NCI-H345 (cell line): ENCODE measurements at places on chromosomes 6 and 20.

- DNase-seq = no peak
Observed at GRCh38 chr6:15391500-15391899, 145.6 kb downstream of the JARID2 start.

DNA sequence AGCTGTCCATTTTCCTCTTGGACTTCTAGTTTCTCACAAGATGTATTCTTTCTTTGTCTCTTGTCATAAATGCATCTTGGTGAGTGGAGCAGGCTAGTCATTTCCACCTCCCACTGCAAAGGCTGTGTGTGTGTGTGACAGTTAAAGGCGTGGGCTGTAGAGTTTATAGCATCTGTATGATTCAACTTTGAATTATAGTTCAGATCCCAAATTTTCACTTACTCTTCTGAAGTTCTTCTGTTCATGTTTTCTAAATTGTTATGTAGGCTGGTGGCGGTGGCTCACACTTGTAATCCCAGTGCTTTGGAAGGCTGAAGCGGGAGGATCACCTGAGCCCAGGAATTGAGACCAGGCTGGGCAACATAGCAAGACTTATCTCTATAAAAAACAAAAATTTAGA lies 44.7 kb upstream of the GRIK2 start:
- no peak for DNase-seq

DNA sequence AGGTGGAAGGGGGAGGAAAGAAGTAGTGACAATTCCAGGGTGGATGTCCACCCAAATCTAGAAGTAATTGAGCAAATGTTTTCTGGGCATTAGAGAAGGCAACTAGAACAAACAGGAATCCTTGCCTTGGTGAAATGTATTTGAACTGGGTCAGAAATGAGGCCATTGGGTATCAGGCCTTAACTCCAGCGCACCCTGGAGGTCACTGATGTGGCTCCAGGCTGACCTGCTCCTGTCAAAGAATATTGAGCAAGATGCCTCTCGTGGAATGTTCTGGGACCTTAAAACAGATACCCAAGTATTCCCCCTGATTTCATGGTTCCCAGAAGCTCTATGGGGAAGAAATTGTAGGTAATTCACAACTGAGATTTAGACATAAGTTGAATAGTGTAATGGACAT lies 6.9 kb downstream of the HLA-DPB1 start:
- no peak for DNase-seq

DNA sequence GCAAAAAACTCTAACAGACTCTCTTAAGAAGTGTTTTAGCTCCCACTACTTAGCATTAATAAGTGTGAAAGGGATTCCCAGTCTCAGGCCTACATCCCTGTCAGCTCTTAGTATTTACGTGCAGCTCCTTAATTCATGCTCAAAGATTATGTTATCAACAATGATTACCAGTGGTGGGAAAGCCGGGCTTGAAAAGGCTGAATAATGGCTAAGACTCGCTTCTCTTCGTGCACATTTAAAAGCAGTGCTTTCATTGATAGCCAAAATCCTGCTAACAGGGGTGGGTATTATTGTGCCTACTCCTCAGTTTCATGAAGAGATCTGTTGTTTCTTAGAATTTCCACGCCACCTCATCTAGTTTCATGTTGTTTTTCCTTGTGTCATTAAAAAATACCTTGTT lies 518.8 kb downstream of the GRIK2 start:
- DNase-seq = no peak

GRCh38 chr6:112683926-112684325 lies 336.8 kb downstream of the RFPL4B start:
- DNase-seq = no peak

- DNase-seq = no peak
Observed at GRCh38 chr20:61692479-61692878, 373.2 kb downstream of the TAF4 start.

GRCh38 chr6:111824608-111825337 lies 48.5 kb downstream of the FYN start:
- no peak for DNase-seq

DNA sequence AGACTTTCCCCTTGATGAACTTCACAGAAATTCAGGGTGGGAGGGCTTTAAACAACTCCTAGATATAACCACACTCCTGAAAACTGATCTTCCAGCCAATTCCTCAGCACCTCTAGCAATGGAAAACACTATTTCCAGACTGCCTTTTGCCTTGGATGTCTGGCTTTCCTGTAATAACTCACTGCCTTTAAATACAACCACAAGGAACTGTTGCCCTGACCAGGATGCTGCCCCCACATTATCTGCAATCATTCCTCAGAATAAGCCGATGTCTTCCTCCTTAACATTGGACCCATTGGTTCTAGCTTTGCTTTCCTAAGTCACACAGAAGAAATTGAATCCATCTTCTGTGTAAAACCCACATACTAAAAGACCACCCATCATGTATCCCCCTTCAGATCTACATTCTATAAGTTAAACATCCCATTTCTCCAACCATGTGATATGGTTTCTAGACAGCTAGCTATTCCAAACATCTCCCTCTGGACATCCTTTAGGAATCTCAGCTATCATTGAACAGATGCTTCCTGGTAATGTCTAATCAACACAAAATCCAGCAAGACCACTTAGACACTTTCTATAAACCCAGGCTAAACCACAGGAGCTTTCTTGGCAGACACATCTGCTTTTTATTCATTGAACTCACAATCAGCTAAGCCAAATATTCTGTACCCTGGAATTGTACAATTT lies 95.9 kb upstream of the KCNQ5 start:
- no peak for DNase-seq

- DNase-seq = no peak
Observed at GRCh38 chr6:119978274-119978889, 628.8 kb upstream of the MAN1A1 start.

GRCh38 chr6:27630727-27631608 lies 158.1 kb upstream of the ZNF184 start:
- peak; percentile 70 for DNase-seq

GRCh38 chr20:62741191-62741691 lies 32.6 kb downstream of the NTSR1 start:
- DNase-seq = no peak

- peak; percentile 35 for DNase-seq
Observed at GRCh38 chr20:25177890-25178321, 17.6 kb upstream of the ENTPD6 start.

DNA sequence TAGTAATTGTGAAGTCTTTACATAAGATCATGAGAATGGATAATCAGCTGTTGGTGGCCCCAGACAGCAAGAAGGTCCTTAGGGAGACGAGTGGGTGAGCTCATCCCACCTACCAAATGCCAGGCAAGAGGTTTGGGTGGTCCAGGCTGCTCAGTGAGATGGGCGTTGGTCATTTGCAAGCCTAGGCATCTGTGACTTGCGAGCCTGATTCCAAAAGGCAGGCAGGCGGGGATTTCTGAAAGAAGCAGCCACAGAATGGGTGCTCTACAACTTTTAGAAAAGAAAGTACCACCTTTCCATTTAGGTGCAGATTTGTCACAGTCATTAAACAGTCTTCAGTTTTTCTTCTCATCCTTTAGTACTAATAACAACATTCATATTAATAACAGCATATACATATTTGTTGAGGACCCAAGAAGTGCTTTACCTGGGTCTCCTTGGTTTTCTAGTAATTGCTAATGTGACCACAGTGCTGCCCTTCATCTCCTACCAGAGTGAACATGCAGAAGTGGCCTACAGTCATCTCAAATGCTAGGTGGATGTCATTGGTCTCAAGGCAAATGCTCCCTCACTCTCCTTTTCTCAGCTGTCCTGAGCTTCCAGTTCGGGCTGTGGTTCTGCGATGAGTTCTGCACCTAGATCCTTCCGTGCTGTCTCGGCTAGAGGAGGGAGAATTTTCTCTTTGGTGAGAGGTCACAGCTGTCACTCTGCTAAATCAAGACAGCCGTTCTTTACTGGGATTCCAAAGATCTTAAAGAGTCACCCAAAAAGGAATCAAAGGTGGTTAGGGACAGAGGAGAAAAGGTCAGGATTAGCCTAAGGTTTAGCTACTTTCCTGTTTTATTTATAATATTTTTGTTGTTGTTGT lies 2.7 kb downstream of the WRNIP1 start:
- DNase-seq = no peak
